Activated naive CD4-positive, alpha-beta T cell treated with anti-CD3 and anti-CD28 coated beads, Interleukin-2, amount 10 ng/mL, durations not matched to agents 7 days and 5 days (primary cell): ENCODE measurements at places on chromosomes 5 and 9.

DNA sequence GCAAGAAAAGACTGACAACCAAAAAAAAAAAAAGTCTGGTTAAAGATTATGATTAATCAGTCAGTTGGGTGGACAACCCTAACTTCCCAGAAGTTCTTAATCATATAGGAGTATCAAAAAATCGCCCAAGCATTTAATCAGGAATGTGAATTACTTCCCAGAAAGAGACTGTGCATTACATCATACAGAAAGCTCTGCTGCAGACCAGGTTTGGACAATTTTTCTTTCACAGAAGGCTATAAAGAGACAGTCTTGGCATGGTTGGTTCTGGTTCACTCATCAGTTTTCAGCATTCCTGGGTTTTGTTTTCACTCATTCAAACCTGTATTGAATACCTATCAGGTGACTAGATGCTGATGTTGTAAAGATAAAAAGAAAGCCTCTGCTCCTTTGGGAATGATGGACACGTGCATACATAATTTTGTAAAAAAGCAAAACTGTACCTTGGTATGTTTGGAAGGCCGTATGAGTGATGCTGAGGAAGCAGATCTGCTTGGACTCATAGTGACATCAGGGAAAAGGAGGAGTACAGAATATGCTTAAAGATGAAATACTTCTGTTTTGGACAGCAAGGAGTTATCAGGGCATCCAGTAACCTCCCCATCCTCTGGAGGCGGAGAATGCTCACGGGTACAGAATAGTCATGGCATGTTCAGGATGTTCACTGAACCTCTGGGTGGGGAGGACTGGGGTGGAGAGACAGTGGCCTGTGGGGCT, 178.4 kb downstream of the GNA14 start:
- DNase-seq: no peak

DNA sequence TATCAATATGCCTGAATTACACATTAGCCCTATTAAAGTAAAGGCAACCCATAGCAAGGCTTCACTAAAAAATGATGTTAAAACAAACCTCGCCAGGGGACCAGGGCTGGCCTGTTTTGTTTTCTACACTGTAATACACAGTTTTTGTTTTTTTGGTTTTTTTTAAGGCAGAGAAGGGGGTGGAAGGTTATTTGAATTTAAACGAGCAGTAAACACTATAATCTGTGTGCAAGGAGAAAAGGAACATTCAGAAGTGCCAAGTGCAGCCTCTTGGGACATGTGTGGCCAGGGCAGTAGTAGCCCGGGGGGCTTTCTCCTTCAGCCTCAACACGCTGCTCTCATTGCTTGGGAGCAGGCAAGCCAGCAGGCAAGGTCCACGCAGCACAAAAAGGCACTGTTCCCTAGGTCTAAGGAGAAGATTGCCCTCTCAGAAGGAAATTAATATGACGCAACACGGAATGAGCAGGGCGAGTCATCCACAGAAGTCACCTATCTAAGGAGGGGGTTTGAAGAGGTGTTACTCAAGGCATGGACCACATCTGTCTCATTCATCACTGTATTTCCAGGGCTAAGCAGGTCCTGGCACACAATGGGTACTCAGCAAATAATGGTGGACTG, 16.2 kb downstream of the SIL1 start:
- DNase-seq: no peak

DNA sequence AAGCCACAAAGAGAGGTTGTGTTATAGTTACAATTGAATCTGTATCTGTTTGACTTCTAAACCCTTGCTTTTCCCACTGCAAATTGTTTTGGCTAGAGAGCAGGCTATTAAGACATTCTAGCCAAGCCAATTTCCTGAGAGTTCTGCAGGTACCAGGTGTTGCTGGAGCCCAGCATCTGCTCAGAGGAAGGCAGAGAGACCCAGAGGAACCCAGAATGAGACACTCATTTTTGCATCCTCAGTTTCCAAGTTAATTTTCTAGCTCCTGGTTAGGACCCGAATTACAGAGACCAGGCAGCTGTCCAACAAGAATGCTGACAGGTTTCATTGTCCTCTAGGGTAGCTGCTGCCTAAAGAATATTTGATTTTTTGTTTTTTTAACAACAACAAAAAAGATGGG, 266.2 kb downstream of the TRIM32 start:
- no peak for DNase-seq

DNA sequence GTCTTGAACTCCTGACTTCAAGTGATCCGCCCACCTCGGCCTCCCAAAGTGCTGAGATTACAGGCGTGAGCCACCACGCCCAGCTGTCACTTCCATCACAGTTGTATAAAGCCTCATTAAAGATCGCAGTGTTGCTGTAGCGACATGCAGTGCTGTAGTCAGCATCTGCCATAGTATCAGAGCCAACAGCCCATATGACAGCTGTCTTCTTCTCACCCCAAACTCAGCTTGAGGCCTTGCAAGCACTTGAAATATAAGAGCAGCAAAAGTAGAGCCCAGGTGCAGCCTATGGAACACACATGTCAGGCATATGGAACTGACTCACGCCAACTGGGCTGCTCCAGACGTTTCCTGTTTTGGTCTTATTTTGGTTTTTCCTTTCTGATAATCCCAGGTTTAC, 167.8 kb downstream of the TRIO start:
- DNase-seq: no peak

DNA sequence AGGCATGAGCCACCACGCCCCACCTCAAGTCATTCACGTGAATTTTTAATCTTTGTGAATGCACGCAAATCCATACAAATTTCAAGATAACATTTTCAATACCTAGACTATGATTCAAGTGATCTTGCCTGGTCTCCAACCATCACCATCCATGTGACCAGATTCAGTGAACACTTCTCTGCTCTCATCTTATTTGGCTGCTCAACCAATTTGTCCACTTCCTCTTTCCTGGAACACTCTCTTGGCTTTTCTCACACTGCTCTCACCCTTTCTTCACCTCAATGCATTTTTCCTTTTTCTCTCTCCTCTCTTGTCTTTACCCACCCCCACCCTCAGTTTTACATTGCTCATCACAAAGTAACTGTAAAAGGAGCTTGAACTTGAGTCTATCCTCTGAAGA, 354.7 kb upstream of the KIF2A start:
- DNase-seq: no peak

- DNase-seq: no peak
Observed at GRCh38 chr9:137825324-137825989, 52.1 kb upstream of the CACNA1B start.
